ENCODE measurements at places on chromosomes 11 and 22.
A peak's percentile ranks its signal among the peaks of the same experiment; 100 is the strongest.

- H3K4me3 ChIP-seq, result no peak overlapping the region
- H3K36me3 ChIP-seq, result no peaks in the 10 kb centered on the region
- H3K27ac ChIP-seq, result no peak overlapping the region
- H3K27me3 ChIP-seq, result no peaks in the 10 kb centered on the region
- H3K4me1 ChIP-seq, result no peaks in the 10 kb centered on the region
- DNase-seq, result peak; percentile 28
Observed at GRCh38 chr11:119618208-119618909, 110.6 kb downstream of the NECTIN1 start.

DNA sequence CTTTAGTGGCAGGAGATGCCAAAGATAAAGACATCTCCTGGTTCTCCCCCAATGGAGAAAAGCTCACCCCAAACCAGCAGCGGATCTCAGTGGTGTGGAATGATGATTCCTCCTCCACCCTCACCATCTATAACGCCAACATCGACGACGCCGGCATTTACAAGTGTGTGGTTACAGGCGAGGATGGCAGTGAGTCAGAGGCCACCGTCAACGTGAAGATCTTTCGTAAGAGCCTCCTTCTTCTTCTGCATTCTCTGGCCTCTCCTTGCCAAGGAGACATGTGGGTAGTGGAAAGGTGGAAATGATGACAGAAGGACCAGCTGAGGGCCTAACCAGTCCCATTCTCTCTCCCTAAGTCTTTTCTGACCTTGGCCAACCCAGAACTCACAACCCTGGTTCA, 110.1 kb upstream of the TTC12 start:
- H3K36me3 ChIP-seq, result no peaks in the 10 kb centered on the region
- no peaks in the 10 kb centered on the region for H3K27me3 ChIP-seq

- no peak overlapping the region for H3K27ac ChIP-seq
- no peaks in the 10 kb centered on the region for H3K27me3 ChIP-seq
- no peaks in the 10 kb centered on the region for H3K4me1 ChIP-seq
- H3K4me3 ChIP-seq, result no peak overlapping the region
- no peaks in the 10 kb centered on the region for H3K36me3 ChIP-seq
Observed at GRCh38 chr22:47250995-47251765, 488.7 kb downstream of the TBC1D22A start.

DNA sequence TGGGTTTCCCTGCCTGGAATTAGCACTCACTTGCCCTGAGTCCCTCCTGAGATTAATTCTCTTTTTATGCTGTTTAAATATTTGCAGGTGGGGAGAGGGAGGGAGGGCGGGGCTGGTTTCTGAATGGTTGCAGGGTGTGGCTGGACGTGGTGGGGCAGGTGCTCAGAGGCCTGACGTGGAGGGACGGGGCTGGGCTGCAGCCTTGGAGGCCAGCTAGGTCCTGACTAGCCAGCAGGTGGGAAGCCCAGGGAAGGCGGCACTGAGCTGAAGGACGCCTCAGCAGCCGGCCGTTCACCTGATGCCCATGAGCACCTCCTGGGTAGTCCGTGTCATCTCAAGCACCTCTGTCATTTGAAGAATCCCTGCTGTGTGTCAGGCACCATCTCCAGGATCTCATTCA, 21.3 kb downstream of the SGSM1 start:
- peak; percentile 81 for DNase-seq
- H3K27me3 ChIP-seq, result no peaks in the 10 kb centered on the region
- peak overlapping the region; percentile 40 for H3K27ac ChIP-seq
- H3K4me3 ChIP-seq, result no peak overlapping the region
- H3K4me1 ChIP-seq, result no peaks in the 10 kb centered on the region

DNA sequence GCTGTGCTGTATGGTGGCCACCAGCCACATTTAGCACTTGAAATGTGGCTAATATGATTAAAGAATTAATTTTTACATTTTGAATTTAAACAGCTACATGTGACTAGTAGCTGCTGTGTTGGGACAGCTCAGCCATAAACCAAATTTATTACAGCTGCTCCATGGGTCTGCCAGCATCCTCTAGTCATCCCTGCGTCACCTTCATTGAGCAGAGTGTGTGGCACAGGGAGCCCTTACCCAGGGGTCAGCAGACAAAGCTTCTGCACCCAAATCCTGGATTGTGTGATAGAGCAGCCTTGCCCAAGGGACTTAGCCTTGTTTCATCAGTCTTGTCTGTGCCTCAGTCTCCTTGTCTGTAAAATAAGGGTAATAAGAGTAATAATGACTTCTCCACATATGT, 19.4 kb upstream of the ACCSL start:
- DNase-seq, result no peak
- no peak overlapping the region for H3K27ac ChIP-seq
- H3K27me3 ChIP-seq, result no peaks in the 10 kb centered on the region
- H3K4me1 ChIP-seq, result no peaks in the 10 kb centered on the region
- no peak overlapping the region for H3K4me3 ChIP-seq

GRCh38 chr22:39244496-39245129, at the start of gene PDGFB:
PDGFB (minus strand) TSS chr22:39244982; CDS start chr22:39243963, 1,019 bp downstream.
- peaks cover 17% of the 10 kb centered on the region for H3K4me1 ChIP-seq
- peaks cover 42% of the 10 kb centered on the region for H3K27me3 ChIP-seq
- H3K36me3 ChIP-seq, result no peaks in the 10 kb centered on the region
- peak within 1 kb of the TSS; percentile 32 for H3K4me3 ChIP-seq
- DNase-seq, result peak; percentile 42
- H3K27ac ChIP-seq, result no peak within 1 kb of the TSS

- no peak for DNase-seq
- peak overlapping the region; percentile 84 for H3K27ac ChIP-seq
- no peaks in the 10 kb centered on the region for H3K27me3 ChIP-seq
- peaks cover 17% of the 10 kb centered on the region for H3K4me1 ChIP-seq
- H3K4me3 ChIP-seq, result no peak overlapping the region
Observed at GRCh38 chr11:46493791-46494190, 100.0 kb downstream of the AMBRA1 start.

- no peaks in the 10 kb centered on the region for H3K27me3 ChIP-seq
- no peak overlapping the region for H3K4me3 ChIP-seq
- H3K4me1 ChIP-seq, result no peaks in the 10 kb centered on the region
- H3K27ac ChIP-seq, result no peak overlapping the region
- no peaks in the 10 kb centered on the region for H3K36me3 ChIP-seq
Observed at GRCh38 chr11:479311-479710, 27.7 kb downstream of the RNH1 start.

GRCh38 chr11:128219731-128220120, 367.6 kb downstream of the ETS1 start:
- no peaks in the 10 kb centered on the region for H3K4me1 ChIP-seq
- H3K27me3 ChIP-seq, result no peaks in the 10 kb centered on the region
- H3K4me3 ChIP-seq, result no peak overlapping the region
- no peak for DNase-seq
- H3K27ac ChIP-seq, result no peak overlapping the region

GRCh38 chr11:30206249-30206996, 24.4 kb upstream of the FSHB start:
- H3K4me3 ChIP-seq, result no peak overlapping the region
- H3K36me3 ChIP-seq, result no peaks in the 10 kb centered on the region
- DNase-seq, result no peak
- no peaks in the 10 kb centered on the region for H3K4me1 ChIP-seq
- H3K27me3 ChIP-seq, result no peaks in the 10 kb centered on the region

DNA sequence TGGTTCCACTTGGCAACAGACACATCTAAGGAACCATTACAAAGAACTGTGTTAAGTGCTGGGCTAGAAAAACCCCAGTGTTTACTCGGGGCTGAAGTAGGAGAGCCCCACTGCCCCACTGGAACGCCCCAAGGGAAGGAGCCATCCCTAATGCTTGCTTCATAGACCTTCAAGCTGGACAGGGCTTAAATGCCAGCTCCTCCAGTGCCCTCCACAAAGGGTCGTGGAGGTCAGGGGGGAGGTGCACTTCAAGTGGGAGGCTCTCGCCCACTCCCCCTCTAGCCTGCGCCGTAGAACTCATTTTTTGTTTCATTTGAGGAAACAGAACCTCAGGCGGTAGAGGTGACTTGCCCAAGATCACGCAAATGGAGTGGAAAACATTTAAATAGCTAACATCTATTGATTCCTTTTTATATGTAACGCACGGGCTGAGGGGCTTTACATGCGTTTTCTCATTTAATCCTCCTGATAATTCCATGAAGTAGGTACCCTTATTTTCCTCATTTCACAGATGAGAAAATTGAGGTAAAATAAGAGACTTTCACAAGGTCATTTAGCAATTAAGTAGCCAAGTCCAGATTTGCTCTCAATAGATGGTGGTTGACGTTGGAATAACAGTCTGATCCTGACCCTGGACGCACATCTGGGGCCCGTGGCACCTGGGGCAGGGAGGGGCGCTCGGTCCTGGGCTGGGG, 545 bp upstream of the ZDHHC13 start:
- DNase-seq, result no peak
- peaks cover 4% of the 10 kb centered on the region for H3K4me1 ChIP-seq
- no peaks in the 10 kb centered on the region for H3K27me3 ChIP-seq
- no peaks in the 10 kb centered on the region for H3K36me3 ChIP-seq
- peak overlapping the region; percentile 85 for H3K27ac ChIP-seq

DNA sequence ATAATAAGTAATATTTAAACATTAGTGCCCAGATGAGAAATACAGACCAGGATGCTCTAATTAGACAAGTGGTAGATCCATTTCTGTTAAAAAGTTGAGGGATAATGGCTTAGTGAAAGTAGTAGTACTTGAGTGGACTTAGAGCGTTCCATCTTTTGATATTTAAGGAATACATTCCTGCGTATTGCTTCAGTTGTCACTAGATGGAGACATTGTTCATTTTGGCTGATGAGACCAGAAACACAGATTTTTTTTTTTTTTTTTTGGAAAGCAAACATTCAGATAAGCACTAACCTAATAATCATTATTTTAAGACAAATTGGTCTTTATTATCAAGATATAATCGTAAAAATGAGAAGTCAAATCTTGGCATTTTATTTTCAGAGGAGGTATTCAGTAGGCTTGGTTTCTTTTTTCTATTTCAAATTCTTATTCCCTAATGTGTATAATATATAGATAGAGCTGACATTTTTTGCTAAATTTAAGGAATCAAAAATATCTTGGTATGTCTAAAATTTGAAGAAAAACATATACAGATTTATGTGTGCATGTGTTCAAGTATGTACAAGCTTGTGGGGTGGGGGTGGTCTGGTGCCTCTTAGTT, 92.9 kb downstream of the DYNC2H1 start:
- H3K4me3 ChIP-seq, result no peak overlapping the region
- DNase-seq, result no peak
- no peak overlapping the region for H3K27ac ChIP-seq
- H3K36me3 ChIP-seq, result no peaks in the 10 kb centered on the region

GRCh38 chr11:96275801-96276594, 67.0 kb downstream of the MAML2 start:
- no peak overlapping the region for H3K27ac ChIP-seq
- no peaks in the 10 kb centered on the region for H3K36me3 ChIP-seq
- no peak overlapping the region for H3K4me3 ChIP-seq
- peaks cover 12% of the 10 kb centered on the region for H3K4me1 ChIP-seq

DNA sequence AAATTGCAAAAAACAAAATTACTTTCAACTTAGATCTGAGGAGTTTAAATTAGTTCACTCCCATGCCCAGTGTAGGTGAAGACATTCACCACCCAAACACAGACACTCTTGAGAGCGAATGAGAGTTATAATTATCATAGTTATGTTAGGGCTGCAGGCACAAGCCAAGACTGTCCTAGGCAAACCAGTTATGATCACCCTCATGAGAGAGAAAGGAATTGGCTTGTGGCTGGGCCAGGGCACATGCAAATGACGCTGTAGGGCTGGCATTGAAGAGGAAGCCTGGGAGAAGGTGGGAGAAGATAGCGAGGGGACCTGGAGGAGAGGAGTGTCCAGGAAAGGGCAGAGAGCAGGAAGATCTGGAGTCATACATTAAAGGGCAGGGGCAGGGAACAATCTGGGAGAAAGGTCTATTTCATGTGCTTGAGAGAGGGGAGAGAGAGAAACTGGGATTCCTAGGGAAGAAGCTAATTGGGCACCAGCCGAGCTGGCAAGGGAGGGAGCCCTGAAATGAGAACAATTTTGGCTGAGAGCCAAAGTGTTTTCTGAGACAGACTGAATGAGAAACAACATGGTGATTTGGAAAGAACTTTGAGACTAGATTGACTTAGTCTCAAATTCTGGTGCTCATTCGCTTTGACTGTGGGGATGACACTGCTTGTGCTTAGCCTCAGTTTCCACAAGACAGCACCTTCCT, 279.9 kb downstream of the KIRREL3 start:
- H3K27ac ChIP-seq, result no peak overlapping the region
- no peaks in the 10 kb centered on the region for H3K4me1 ChIP-seq
- H3K4me3 ChIP-seq, result no peak overlapping the region

DNA sequence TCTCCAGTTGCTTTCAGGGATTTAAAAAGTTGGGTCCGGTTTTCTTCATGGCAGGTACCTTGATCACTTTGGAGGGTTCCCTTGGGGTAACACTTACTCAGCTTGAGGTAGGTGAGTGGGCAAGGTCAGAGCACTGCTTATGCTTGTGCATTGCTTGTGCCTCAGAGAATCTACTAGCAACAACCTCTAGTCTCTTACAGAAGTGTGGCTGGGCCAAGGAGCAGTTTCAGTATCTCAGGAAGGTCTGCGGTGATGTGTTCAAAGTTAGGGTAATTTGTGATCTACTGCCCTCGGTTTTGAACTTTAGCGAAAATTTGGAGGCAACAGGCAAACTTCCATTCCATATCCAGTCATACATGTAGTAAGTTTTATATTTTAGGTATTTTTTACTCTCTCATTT, 62.8 kb downstream of the NCAM1 start:
- H3K36me3 ChIP-seq, result no peaks in the 10 kb centered on the region
- H3K27me3 ChIP-seq, result no peaks in the 10 kb centered on the region
- H3K27ac ChIP-seq, result no peak overlapping the region
- H3K4me3 ChIP-seq, result no peak overlapping the region
- H3K4me1 ChIP-seq, result no peaks in the 10 kb centered on the region

DNA sequence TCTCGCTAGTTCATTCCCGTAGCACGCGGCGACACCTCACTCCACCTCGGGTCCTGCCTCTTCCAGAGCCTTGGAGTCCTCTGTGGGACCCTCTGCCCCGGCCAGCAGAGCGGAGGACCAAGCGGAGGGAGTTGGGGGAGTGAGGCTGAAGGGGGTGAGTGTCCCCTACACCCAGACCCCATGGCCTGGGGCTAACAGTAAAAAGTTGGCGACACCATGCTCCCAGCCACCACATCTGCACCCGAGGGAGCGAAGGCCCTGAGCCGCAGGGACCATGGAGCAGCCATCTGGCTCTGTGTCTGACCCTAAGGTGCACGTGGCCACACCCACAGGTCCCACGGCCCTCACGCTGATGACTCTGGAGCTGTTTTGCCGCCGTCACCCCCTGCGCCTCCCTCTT, 293.8 kb downstream of the BRD1 start:
- H3K36me3 ChIP-seq, result no peaks in the 10 kb centered on the region
- no peak for DNase-seq
- no peak overlapping the region for H3K4me3 ChIP-seq
- H3K4me1 ChIP-seq, result no peaks in the 10 kb centered on the region
